ENCODE measurements at places on chromosomes 6 and 20.

GRCh38 chr20:43550456-43550855, 8.4 kb upstream of the SGK2 start:
- DNase-seq: no peak

GRCh38 chr6:157892363-157892877, 69.4 kb downstream of the SNX9 start:
- no peak for DNase-seq

GRCh38 chr6:25918083-25918683, 12.3 kb downstream of the SLC17A2 start:
- DNase-seq: no peak

DNA sequence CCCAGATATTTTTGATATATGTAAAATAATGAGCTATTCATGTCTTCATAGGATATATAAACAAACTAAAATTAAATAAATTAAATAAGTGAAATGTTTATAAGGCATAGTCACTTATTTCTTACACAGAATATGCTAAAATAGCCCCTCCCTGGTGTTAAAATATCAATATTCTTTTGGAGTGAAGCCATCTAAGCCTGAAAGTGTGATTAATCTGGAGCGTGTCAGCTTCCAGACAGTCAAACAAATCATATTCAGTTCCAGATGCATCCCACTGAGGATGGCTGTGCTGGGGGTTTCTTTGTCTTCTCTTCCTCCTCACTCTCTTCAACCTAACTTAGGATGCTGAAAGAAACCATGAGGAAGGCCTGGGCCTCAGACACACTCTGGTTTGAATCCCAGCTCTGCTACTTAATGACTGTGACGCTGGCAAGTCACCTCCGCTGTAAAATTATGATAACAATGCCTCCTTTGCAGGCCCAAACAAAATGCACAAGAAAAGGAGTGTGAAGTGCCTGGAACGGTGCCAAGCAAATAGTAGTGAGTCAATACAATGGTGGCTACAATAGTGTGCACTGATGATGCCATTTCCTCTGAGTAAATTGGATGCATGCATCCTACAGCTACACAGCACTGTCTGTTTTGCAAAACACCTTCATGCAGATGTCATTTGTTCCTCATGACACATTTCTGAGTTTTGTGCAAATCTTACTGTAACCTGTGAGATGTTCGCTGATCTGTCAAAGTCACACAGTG, 161.4 kb downstream of the FOXC1 start:
- no peak for DNase-seq

DNA sequence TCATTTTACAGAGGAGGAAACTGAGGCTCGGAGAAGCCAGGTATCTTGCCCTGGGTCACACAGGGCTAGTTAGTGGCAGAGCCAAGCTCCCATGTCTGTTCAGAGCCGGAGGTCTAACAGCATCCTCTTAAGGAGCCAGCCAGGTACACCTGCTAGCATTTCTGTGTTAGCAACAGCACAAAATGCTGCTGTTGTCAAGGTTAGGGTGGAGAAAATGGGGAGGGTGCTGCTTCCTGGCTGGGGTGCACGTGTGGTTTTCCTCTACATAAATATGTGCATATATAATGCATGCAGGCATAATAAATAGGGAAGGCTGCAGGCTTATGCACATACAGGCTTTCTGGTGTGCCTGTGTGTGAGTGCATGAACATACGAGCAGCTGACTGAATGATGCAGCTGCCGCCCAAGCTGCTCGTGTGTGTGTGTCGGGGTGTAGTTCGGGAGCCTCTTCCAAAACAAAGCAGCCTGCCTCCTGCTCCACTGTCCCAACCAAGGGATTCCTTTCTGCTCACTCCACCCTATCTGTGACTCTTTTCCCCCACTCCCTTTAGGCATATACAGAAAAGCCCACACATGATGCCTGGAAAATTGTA, 86.6 kb downstream of the CD40 start:
- no peak for DNase-seq

DNA sequence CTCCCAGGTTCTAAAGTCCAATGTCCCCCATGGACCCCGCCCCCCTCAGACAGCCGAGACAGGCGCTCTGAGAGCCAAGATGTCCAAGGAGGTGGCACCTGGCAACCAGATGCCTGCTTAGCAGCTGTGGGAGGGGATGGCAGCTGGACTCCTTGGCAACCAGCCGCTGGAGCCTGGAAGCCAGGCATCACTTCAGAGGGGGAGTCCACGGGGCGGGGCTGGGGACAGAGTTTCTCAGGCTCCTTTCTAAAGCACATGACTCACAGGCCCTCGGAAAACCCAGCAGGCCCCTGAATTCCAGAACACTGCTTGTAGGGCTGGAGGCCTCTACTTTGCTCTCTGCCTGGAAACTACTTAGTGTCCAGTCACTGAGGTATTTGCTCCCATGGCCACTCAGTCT, 51.5 kb downstream of the PREX1 start:
- peak; percentile 88 for DNase-seq

DNA sequence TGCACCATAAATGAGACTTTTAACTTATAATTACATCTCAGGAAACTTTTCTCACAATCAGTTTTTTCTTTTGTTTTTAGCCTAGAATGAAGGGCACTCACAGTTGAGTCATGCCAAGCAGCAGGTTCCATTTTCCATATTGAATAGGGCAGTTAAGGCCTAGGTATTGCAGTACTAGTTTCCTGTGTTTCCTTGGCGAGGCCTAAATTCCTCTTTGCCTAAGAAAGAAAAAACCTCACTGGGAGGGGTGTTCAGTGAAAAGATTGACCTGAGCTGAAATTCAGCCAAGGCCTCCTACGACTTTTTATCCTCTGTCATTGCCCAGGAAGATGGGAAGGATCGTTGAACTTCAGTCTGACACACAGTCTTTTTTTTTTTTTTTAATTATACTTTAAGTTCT, 85.5 kb downstream of the IMPG1 start:
- no peak for DNase-seq

- no peak for DNase-seq
Observed at GRCh38 chr20:49319208-49319809, 41.5 kb upstream of the ZNFX1 start.

GRCh38 chr6:129105793-129106192, 222.9 kb downstream of the LAMA2 start:
- no peak for DNase-seq

- DNase-seq: no peak
Observed at GRCh38 chr6:168212362-168212761, 107.2 kb downstream of the DACT2 start.

GRCh38 chr6:84908304-84908904, 144.0 kb upstream of the TBX18 start:
- no peak for DNase-seq

All from GM03348 (cell line).